Posterior cingulate gyrus (tissue), 11 donors: ENCODE measurements at places on chromosomes 3 and 15.

DNA sequence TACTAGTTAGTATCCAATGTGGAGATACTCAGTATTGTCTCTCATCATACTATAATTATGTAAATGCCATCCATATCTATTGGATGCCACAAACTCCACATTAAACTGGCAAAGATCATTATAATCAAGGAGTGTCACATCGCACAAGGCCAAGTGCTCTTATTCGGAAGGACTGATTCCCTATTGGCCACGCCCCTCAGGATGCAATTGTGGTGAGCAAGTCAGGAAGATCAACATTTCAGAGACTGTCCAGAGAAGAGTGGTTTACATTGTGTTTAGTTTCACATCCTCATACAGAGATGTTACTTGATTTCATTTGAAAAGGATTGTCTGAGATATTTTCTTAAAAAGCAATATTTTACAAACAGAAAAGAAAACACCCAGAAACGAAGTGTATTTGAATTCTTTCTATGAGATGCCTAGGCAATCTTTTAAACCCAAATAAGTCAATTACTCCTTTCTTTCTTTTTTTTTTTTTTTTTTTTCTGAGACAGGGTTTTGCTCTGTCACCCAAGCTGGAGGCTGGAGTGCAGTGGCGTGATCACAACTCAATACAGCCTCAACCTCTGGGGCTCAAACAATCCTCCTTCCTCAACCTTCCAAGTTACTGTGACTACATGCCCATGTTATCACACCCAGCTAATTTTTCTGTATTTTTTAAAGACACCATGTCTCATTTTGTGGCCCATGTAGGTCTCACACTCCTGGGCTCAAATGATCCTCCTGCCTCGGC is 369.1 kb downstream of the RBMS3 start:
- DNase-seq = no peak

GRCh38 chr3:123953735-123954134 is 7.3 kb downstream of the CCDC14 start:
- no peak for DNase-seq

- DNase-seq = peak; percentile 32
Measured at GRCh38 chr15:66186049-66186825, 67.3 kb downstream of the MEGF11 start.

DNA sequence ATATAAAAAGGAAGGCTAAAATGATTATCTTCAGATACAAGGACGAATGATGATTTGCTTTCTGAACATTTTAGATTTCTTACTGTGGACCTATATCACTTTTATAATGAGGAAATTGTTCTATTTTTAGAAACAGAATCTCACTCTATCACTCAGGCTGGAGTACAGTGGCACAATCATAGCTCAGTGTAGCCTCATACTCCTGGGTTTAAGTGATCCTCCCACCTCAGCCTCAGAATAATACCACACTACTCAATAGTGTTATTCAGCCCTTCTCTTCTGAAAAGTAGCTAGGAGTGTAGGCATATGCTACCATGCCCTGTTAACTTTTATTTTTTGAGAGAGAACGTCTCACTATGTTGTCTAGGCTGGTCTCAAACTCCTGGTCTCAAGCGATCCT is 15.8 kb downstream of the DNAJC13 start:
- DNase-seq = no peak

DNA sequence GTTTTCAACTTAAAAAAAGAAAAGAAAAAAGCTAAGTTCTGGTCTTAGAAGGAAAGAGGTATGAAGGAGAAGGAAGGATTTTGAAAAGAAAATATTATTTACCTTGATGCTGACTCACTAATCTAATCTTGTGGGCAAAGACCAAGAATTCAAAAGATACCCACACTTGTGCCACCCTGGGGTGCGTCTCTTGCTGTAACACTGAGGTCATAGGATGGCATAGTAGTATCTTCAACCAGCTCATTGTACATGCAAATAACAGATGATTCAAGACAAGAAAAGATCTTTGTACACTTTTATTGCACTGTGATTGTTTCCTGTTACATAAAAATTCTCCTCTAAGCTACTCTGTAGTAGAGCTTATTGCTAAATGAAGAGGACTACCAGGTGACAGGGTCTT is 17.3 kb downstream of the PLS1 start:
- no peak for DNase-seq

DNA sequence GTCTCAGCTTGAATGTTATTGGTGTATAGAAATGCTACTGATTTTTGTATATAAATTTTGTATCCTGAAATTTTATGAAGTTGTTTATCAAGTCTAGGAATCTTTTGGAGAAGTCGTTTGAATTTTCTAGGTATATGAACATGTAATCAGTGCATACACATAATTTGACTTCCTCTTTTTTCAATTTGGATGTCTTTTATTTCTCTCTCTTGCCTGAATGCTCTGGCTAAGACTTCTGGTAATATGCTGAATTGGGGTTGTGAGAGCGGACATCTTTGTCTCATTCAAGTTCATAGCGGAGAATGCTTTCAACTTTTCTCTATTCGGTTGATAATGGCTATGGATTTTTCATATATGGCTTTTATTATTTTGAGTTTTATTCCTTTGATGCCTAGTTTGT is 100.9 kb upstream of the MCTP2 start:
- DNase-seq = no peak
